Activated CD4-positive, CD25-positive, alpha-beta regulatory T cell treated with anti-CD3 and anti-CD28 coated beads, Interleukin-2, amount 50 U/mL, for 72 hours (primary cell): ENCODE measurements at places on chromosomes 5 and 9.

DNA sequence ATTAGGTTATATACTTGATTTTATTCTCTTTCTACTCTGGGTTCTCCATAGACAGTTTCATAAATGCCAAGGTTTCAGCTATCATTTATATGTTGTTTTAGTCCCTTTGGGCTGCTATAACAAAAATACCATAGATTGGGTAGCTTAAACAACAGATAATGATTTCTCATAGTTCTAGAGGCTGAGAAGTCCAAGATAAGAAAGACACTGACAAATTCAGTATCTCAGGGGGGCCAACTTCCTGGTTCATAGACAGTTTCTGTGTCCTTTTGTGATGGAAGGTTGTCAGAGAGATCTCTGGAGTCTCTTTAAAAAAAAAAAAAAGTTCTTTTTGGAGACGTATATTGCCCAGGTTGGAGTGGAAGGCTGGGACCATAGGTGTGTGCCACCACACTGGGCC is 113.3 kb downstream of the SCAMP1 start:
- no peak for DNase-seq

DNA sequence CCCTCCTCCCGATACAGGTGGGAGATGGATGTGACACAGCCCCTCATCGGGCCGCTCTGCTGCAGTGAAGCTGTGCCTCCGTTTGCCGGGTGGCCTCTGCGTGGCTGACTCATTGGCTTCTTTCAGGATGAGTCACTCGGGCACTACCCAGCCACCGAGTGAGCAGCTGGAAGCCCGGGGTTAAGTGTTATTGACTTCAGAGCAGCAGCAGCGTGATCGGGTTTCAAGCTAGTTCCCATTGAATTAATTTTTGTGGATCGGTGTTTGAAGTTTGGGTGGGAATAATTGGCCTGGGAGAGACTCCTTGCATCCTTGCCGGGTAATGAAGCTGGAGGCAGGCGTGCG is 266.4 kb upstream of the IRX4 start:
- no peak for DNase-seq

DNA sequence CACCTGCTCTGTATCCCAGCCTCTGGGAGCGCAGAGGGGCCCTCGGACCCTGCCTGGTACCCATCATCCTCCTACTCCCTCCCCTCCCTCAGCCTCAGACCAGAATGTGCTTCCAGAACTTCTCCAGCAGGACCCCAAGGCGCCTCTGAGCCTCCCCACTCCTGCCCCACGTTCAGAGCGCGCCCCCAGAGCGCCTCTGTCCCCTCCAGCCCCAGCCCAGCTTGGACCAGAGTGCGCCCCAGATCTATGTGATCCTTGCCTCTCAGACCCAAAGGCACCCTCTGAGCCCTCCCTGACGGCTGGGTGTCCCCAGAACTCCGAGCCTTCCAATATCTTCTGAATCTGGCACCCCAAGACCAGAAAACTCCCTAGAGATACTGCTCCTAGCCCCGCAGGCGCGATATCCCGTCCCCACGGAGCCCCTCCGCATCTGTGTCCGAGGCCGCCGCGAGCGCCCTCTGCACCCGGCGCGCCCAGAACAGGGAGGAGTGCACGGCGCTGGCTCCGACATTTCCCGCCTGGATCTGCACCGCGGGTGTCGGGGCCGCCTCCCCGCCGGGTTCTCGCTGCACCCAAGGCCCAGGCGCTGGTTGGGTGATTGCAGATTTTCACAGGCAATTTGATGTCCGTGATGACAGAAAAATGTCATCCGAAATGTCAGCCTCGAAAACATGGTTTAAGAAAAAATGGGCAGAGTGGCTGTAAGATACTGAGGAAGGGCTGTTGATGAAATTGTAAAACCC is 522 bp downstream of the BHMT start:
- no peak for DNase-seq

- DNase-seq, result no peak
Observed at GRCh38 chr5:131147258-131147657, 17.8 kb downstream of the HINT1 start.

GRCh38 chr5:91816681-91817080 is 433.6 kb upstream of the ARRDC3 start:
- DNase-seq, result no peak

GRCh38 chr5:9381464-9381863 is 164.4 kb downstream of the SEMA5A start:
- no peak for DNase-seq

DNA sequence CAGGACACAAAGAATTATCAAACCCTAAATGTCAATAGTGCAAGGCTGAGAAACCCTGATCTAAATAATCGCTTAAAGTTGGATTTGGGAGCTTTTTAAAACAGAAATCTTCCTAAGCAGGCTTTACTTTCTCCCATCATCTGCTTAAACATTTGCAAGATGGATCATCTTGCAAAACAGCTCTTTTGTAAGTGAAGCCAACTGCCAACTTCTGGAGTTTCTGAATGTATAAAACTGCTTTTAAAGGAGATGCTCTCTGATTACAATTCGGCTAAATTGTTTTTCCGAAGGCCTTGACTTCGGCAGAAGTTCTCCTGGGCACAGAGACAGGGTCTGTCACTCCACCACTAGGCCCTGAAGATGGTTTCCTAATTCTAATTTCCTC is 1.3 kb downstream of the PTPN3 start:
- no peak for DNase-seq
